ENCODE measurements at places on chromosomes 7 and 10. TPM values are rescaled to one million over a fixed set of nuclear protein-coding genes. Genes with fewer than 3 reads are reported as not detected.

The PRKAR2B gene
- polyA plus RNA-seq: 38.0 TPM

DNA sequence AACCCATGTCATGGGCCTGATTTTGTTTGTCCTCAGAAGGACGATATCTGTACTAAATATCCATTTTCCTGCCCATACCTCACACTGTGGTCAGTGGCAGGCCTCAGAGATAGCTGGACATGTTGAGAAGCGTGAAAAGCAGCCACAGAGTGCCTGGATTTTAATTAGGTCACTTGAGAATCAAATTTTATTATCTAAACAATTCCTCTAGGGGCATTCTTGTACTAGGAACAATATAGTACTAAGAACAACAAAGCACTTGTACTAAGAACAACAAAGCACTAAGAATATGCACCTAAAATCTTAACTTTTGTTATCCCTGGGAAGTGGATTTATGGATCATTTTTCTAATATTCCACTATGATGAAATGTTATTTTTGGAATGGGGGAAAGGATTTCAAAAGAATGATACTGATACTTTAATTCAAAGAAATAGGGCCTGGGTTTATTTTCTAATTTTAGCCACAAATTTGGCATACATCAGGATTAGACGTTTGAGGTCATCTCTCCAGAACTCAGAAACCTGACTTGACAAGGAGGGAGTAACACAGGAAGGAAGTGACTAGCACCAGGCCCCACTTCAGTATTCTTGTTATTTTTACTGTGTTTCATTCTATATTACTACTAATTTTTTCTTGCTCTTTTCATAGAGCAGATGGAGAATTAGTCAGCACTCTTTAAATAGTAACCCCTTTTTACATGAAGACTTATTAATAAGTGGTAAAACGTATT, 112.2 kb downstream of the EXOC4 start:
- no peak for DNase-seq

DNA sequence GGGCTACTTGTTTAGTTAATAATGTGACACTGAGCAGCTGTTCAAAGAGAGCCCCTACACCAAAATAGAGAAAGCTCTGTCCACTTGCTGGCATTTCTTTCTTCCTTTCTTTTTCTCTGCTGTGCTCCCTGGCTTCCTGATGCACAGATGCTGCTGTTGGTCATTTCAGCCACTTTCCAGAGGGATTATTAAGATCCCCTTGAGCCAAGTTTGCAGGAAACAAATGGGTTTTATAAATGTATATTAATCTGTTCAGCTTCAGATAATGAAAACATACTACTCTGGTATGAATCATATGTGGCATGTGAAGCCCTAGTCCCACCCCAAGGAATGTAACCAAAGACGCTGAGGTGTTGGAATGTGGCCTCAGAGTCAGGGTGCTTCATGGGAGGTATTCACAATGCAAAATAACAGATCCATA, 638.2 kb upstream of the FZD8 start:
- DNase-seq: peak; percentile 34

DNA sequence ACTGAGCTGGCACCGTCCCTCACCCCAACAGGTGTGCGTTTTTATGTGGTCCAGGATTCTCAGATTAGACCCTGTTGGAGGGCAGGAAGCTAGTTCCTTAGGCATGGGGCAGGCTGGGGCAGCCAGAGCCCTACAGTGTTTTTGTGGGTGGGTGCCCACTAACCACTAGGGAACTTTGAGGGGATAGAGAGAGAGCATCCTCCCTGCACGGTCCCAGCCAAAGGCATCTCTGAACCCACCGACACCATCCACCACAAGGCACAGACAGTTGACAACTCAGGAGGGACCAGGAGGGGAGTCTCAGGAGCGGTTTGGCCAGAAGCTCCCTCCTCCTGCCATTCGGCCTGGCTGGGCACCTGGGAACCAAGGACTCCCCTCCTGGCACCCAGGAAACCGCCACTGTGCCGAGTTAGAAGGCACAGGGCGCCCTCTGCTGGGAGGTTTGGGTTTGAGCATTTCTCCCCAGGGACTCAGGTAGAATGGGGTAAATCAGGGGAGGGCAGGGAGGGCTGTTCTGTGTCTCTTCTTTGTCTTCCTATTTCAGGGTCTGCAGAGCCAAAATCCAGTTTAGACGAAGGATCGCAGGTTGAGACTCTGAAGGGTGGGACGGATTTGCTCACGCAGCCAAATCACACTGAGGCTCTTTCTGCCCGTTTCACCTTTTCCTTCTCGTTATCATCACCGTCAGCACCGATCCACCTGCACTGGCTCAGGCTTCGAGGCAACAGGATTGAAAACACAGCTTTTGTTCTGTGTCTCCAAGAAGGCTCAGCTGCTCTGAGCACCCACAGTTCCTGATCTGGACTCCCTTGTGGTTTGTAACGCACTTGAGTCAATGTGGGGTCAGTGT, 84.8 kb upstream of the COL13A1 start:
- DNase-seq: no peak

- no peak for DNase-seq
Observed at GRCh38 chr10:119654540-119654939, 3.4 kb downstream of the BAG3 start.

The LRIT1 gene
- polyA plus RNA-seq: not detected

GRCh38 chr7:157468221-157469111, 131.7 kb downstream of the DNAJB6 start:
- no peak for DNase-seq

The ARHGEF5 gene
- polyA plus RNA-seq: 17.6 TPM

DNA sequence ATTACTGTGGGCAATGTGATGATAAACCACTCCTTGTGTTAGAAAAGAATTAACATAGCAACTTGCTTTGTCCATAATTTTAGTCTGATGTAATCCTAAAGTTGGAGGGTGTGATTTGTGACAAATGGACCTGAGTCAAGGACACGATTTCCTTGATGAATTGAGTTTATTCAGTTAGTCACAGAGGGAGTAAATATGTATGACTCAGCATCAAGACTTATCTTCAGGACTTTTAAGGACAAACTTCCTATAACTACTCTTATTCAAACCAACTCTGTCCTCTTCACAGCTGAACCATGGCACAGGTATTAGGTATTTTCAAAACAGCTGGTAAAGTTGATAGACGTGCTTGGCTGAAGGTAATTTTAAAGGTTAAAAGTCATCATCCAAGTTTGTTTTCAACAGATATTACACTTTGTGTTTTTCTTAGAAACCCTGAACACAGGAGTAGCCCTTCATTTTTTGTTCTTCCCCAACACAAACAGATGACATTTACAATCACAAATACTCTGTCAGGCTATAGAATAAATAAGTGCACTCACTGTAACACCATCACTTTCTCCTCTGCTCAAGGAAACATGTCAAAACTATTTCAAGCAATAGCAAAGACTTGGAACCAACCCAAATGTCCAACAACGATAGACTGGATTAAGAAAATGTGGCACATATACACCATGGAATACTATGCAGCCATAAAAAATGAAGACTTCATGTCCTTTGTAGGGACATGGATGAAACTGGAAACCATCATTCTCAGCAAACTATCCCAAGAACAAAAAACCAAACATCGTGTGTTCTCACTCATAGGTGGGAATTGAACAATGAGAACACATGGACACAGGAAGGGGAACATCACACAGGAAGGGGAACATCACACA, 54.5 kb downstream of the COA1 start:
- DNase-seq: no peak

The RPEL1 gene
- polyA plus RNA-seq: not detected

GRCh38 chr7:1665549-1666316, 4.3 kb upstream of the ELFN1 start:
- DNase-seq: no peak

The PROSER2 gene
- polyA plus RNA-seq: 6.1 TPM

DNA sequence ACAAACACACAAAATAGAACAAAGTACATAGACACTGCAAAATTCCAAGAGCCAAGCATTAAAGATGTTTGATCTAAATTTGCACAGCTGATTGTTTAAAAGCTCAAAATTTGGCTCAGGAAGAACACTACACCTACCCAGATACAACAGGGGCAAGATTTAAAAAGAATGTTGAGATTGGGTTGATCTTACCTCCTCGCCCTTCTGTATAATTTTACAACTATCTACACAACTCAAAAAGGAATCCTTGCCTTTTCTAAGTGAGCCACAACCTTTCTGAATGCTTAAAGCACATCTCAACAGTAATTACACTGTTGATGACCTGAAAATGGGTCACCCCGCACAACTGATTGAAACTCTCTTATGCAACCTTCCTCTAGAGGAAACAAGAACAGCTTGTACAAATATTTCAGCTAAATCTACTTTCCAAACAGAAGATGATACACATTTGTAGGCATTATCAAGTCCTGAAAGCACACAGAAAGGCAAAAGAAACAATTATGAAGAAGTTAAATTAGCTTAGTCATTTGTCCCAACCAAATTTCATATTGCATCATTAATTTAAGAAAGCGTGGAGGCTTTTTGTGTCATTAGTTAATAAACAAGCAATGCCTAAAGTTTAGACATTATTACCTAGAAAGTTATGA, 75.5 kb downstream of the UBE2H start:
- no peak for DNase-seq

The NKX2-3 gene
- polyA plus RNA-seq: not detected

The STEAP2 gene
- polyA plus RNA-seq: 18.9 TPM

GRCh38 chr10:2791774-2792443, 275.4 kb upstream of the PFKP start:
- DNase-seq: no peak

The SPDYE18 gene
- polyA plus RNA-seq: 0.58 TPM

DNA sequence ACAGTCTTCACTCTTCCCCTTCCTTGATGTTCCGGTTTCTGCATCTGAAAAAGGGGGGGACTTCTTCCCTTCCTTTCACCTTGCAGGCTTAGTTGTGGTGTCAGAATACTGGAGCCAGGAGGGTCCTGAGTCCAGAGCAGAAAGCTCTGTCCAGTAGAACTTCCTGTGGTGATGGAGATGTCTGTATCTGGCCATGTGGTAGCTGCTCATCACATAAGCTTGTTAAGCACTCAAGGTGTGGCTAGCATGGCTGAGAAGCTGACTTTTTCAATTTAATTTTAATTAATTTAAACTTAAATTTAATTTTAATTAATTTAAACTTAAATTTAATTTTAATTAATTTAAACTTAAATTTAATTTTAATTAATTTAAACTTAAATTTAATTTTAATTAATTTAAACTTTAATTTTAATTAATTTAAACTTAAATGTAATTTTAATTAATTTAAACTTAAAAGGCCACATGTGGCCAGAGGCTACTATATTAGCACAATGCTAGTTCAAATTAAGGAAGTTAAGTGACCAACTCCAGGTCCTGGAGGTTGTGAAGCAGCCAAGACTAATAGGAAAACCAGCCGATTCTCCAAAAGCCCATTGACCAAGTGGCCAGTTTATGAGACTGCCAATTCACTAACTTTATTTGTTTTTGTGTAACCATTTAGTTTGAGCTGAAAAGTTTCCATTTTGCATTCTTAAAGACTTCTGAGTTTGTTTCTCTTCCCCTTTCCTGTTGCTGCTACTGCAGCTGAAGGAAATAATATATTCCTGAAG, 16.3 kb downstream of the MSRB2 start:
- no peak for DNase-seq

The DDC gene
- 79.4 TPM for polyA plus RNA-seq

The H2BK1 gene
- polyA plus RNA-seq: not detected

DNA sequence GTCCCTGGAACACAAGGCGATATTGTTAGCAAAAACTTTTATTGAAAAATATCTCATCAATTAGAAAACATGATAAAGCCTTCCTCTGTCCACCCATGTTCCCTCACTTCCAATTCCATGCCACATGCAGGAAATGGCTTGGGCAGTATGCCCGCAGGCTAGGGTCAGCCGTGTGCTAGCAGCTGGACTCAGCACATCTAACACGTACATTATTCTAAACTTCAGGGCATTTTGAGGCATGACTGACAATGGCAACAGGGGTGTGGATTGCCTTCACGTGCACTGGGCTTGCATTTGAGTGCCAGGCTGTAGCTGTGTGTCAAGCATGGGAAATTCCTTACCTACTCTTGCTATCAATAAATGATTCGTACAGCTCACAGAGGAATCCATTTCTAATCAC, 642.1 kb downstream of the INHBA start:
- no peak for DNase-seq

Measured in renal pelvis (tissue), 12 donors.